ENCODE measurements at places on chromosomes 2 and 18.

DNA sequence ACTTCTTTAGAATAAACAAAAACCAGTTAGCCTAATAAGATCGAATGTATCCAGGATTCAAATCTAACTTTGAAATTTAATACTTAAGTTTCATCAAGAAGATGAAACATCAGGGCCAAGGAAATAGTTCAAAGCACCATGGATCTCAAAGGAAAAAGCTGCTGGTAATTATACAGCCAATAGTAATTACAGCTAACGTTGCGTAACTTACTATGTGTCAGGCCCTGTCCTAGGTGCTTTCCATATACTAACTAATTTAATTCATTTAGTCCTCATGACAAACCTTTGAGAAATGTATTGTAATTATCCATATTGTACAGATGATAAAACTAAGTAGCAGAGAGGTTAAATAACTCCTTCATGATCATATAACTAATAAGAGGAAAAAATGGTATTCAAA lies 598.6 kb downstream of the NYAP2 start:
- DNase-seq = no peak

DNA sequence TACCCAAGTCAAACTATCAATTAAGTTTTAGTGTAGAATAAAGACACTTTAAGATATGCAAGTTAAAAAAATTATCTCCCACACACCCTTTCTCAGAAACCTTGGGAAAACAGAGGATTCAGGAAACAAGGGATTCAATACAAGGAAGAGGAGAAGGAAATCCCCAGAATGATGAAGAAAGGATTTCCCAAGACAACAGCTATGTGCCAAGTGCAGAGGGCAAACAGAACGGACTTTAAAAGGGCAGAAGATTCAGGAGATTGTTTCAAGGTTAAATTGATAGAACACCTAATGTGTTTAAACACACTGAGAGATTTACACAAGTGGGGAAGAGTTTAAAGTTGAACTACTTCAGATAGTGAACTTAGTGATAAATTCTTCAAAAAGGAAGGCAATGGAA lies 71.5 kb upstream of the EPAS1 start:
- DNase-seq = no peak

DNA sequence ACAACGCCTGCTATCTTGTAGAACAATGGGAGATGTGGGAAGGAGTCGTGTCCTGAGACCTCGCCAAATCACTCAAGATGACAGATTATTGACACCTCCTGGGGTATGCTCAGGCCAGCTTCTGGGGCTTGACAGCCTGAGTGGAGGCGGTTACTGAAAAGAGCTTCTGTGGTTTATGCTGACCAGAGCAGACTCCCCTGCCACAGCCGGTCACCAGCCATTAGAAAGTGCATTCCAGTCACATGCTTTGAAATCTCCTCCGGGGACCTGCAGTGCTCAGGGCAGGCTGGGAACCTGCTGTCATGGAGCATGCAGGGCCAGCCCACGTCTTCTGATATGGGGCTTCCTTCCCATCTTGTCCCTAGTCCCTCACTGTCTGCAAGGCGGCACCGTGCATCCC lies 215.9 kb downstream of the SEPTIN10 start:
- DNase-seq = no peak

DNA sequence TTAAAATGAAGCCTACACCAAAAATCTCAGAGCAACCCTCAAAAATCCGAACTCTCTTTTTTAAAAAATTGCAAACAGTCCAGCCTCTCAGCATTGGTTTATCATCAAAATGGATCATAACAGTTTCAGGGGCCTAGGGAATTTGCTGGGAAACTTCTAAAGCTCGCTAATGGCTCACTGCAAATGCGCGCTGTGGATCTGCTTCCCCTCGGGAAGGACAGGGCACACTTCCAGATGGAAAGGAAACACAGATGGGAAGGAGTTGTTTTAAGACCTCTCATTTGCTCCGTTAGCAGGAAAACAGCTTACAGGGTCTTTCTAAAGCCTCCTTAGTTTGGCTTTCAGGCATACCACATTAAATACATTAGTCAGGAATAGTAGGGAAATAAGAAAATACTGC lies 27.2 kb downstream of the FECH start:
- DNase-seq = no peak

DNA sequence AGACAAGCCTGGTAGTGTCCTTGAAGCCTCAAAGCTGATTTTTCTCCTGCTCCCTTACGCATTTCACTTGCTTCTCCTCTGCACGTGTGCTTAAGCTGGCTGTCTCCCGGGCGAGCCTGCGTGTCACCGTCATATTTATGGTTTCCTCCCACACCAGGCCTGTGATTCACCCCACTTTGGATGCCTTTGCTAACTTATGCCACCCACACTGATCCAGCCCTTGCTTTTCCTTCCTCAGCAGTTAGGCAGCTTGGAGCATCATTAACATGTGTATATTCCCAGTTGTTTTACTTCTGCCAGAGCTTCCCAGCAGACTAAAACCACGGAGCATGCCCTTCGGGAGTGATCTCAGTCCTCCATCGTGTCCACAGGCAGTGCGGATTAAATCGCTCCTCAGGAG lies 2.2 kb downstream of the ST3GAL5 start:
- no peak for DNase-seq

- DNase-seq = no peak
These were observed 12.1 kb downstream of the CD226 start for GRCh38 chr18:69935319-69936190.

GRCh38 chr18:68916734-68917133 lies 118.9 kb downstream of the CCDC102B start:
- no peak for DNase-seq

GRCh38 chr2:212970132-212970531 lies 181.3 kb downstream of the IKZF2 start:
- no peak for DNase-seq

DNA sequence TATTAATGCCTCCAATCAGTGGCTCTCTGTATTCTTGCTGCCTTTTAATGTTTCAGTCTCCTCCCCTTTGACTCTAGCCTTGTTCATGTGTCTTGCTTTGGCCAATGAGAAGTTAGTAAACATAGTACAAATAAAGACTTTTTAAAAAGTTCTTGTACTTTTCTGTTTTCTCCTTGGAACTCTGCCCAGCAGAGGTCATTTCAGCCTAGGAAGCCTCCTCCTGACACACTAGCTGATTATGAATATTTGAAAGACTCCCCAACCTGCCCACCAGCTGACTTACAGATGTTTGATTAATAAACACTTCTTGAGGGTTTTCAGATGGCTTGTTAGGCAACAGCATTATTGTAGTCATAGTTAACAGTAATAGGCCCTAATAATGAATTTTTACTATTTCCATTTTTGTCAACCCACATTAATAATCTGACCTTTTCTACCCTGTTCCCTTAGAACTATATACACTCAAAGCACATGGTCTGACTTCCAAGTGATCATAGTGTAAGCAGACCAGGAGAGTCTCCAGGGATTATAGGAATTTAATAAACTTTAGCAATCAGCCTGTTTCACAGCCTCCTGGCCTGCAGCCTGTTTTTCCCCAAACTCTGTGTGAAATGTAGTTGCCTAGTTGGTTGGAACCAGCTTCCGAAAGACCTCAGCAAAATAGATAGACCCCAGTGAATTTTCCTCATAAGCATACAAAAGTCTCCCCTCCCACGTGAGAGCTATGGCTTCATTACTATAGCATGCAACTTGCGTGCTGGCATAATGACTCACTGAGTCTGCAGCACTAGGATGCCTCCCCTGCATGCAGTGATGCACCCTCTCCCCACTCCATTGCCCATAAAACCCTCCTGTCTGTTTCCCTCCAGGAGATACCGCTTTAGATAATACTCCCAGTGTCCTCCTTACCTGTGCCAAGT lies 670.7 kb upstream of the ZNF804A start:
- DNase-seq = no peak

DNA sequence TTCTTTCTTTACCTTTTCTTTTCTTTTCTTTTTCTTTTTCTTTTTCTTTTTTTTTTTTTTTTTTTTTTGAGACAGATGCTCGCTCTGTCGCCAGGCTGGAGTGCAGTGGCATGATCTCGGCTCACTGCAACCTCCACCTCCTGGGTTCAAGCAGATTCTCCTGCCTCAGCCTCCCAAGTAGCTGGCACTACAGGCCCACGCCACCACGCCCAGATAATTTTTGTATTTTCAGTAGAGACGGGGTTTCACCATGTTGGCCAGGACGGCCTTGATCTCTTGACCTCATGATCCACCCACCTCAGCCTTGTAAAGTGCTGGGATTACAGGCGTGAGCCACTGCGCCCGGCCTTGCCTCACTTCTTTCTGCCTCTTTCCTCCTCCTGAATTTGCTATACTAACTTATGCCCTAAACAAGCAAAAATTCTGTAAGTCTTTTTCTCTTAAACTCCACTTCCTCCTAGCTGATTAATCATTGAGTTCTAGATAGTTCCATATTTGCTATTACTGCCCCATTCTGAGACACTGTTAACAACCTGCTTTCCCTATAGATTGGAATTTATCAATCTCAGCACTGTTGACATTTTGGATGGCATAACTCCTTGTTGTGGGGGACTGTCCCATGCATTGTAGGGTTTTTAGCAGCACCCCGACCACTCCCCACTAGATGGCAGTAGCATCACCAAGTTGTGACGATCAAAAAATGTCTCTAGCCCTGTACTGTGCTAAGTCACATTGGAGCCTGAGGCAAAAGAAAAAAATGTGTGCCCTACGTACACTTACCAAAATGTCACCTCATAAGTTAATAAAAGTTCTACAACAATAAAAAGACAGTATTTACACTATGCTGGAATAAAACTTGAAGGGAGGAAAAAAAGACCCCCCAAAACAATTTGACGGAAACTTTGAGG lies 16.4 kb upstream of the THADA start:
- DNase-seq = peak; percentile 83

DNA sequence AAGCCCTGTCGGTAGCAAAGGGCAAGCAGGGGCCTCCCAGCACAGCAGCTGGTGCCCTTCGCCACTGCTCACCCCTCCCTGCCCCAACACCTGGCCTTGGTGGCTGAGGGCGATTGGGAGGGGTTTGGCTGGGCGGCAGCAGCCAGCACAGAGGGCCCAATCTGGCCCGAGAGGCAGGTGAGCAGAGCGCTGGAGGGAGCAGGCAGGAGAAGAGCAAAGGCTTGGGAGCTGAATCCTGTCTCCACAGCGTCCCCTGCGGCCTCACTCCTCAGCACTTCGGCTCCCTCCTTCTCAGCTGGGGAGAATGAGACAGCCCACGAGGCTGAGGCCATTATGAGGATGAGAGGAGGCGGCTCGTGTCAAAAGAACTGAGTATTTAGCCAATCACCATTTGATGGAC lies 74.9 kb upstream of the TAF1B start:
- no peak for DNase-seq

GRCh38 chr2:61888267-61889055 lies at the start of gene CCT4:
Gene CCT4, minus strand, starts transcription at chr2:61888656. Its CDS starts 149 bp downstream, at chr2:61888507.
- DNase-seq = peak; percentile 83

DNA sequence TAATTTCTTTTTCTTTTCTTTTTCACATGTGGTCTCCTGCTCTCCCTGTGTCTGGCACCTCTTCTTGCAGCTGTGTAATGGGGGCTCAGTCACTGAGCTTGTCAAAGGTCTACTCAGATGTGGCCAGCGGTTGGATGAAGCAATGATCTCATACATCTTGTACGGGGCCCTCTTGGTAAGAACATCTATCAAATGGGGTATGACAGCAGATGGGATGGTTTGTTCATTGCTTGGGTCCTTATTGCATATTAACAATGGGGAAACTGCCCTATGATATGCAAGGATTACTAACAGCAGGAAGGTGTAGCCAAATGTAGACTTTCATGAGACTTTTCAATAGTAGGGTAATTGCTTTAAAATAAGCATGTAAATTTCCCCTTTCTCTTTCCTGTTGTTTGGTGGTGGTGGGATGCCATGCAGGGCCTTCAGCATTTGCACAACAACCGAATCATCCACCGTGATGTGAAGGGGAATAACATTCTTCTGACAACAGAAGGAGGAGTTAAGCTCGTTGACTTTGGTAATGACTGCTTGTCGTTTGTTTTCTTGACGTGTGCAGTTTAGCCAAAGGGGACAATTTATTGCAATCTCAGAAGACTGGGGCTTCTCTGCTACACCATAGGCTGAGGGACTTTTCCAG lies 36.5 kb downstream of the MYO3B start:
- DNase-seq = no peak

DNA sequence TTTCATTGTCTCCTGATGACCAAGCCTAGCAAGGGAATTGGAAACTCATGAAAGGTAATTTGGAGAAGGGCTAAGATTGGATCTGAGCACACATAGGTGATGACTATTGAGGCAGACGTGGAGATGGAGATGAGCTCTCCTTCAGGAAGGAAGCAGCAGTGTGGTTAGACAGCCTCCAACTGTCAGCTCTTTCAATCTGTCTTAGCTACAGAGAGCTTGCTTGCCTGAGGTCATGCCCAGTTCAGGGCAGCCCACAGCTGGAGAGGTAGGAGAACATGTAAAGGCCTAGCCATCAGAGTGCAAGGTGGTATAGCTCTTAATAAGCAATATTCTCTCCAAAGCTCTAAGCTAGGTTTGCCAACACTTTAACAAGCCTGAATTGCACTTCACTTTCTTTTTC lies 79.2 kb downstream of the THSD7B start:
- DNase-seq = no peak

GRCh38 chr2:174124181-174124580 lies 124.2 kb downstream of the OLA1 start:
- DNase-seq = no peak

DNA sequence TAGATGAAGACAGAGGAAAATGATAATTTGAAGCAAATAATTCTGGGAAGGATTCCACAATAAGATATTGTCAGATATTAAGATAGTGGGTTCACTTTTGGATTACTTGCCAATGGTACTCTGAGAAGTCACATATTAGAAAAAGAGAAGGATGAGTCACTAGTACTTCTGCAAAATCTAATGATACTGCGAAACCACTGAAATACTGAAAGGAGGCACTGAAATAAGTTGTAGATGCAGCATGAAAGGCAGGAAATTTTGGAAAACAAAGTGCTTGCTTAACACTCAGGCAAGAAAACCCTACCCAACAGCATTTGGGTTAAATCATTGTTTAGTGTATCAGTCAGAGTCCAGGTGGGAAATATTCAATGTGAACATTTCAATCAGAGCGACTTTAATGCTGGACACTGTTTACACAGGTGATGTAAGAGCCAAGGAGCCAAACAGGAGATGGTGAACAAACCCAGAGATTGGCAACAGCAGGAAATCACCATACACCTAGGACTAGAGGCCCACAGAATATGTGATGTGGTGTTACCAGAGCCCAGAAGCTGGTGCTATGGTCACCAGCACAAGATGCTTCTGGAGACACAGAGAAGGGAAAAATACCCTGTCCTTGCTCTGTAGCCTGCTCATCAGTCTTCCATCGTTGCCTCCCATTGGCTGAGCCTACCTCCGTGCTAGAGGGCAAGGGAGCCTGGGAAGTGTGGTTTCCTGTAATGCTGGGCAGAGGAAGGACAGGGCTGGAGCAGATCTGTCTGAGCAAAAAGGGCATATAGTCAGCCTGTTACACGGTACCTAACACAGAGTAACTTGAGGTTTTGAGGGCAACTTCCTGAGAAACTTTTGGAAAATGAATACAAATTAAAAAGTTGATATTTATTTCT lies 204.7 kb upstream of the ITGA4 start:
- DNase-seq = no peak

DNA sequence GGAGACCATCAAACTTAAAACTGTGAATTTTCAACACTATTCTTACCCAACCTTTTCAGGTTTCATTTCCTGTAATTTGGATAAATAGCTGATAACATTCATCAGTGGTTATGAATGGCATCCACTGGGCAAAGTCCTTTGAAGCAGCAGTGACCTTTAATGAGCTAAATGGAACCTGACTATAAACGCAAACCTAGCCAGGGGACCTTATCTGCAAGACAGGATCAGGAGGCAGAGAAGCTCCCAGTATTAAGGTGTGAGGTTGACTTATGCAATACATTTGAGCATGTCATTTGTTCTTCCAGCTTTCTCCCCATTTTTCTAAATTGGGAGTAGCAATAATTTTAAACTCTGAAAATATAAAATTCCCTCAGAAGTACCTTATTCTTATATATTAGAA lies 38.4 kb downstream of the CREG2 start:
- DNase-seq = no peak
